Left cardiac atrium (tissue), 4 donors: ENCODE measurements at places on chromosomes 3 and 15. TPM values are rescaled to one million over a fixed set of nuclear protein-coding genes. Genes with fewer than 3 reads are reported as not detected.

The GLDN gene
- 9.1 TPM for total RNA-seq

The CMTM8 gene
- 6.3 TPM for total RNA-seq

The CYP11A1 gene
- total RNA-seq, result 0.29 TPM

The P2RY1 gene
- total RNA-seq, result 4.3 TPM

The CORO2B gene
- total RNA-seq, result 8.9 TPM

The STRIT1 gene
- not detected for total RNA-seq

The DUOX2 gene
- total RNA-seq, result 0.39 TPM

The ATP8B4 gene
- total RNA-seq, result 9.7 TPM

The PFKFB4 gene
- 2.9 TPM for total RNA-seq

The SH3GL3 gene
- 0.63 TPM for total RNA-seq

The TLR9 gene
- 0.29 TPM for total RNA-seq

The ATP13A5 gene
- total RNA-seq, result not detected

The CRBN gene
- 42.4 TPM for total RNA-seq

The WDR6 gene
- 77.1 TPM for total RNA-seq

The ADPRH gene
- 10.8 TPM for total RNA-seq

The ADAMTS7 gene
- 45.9 TPM for total RNA-seq

The HCLS1 gene
- 28.9 TPM for total RNA-seq

The FAM227B gene
- total RNA-seq, result 8.2 TPM

The NDN gene
- 38.9 TPM for total RNA-seq

The TJP1 gene
- total RNA-seq, result 85.2 TPM

The MYL3 gene
- 157 TPM for total RNA-seq

The WDR93 gene
- not detected for total RNA-seq

The BFSP2 gene
- total RNA-seq, result not detected

The ZPLD1 gene
- total RNA-seq, result 0.34 TPM

The PCLAF gene
- 1.1 TPM for total RNA-seq

The SPATA12 gene
- not detected for total RNA-seq

The ALPK3 gene
- 59.9 TPM for total RNA-seq

The DUOXA1 gene
- 2.1 TPM for total RNA-seq

The ITGA11 gene
- 22.4 TPM for total RNA-seq

The PCYT1A gene
- 71.7 TPM for total RNA-seq

The CYP1A2 gene
- total RNA-seq, result not detected

The MESP1 gene
- 4.7 TPM for total RNA-seq
